ENCODE measurements at places on chromosomes 5 and 9.

GRCh38 chr5:175844174-175844573 is 27.2 kb upstream of the CPLX2 start:
- DNase-seq: no peak

DNA sequence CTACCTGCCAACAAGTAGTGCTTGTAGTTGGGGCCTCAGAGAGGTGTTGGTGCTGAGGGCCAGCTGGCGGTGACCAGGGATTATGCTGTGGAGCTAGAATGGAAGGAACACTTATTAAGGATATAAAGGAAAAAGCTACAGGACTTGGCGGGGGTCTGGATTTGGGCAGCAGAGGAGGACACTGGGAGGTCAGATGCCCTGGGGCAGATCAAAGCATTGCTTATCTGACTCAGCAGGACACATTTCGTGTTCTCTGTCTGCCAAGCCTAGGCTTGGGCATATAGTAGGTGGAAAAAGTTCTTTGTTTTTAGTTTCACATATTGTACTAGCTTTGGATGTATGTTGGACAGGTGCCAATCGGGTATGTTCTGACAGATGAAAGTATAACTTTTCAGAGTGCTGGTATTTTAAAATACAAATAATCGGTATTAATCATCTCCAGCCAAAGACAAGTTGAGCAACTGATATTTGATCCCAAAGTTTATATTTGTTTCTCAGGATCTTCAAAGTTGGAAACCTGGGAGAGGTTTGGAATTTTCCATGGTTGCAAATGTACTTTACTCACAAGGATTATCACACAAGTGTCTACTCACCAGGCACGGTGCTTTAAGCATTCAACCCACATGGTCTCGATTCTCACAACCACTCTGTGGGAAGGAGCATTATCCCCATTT is 69.4 kb downstream of the IQGAP2 start:
- no peak for DNase-seq

GRCh38 chr9:94899464-94900221 is 173.1 kb downstream of the AOPEP start:
- peak; percentile 11 for DNase-seq

GRCh38 chr9:94287877-94288513 is 28.9 kb downstream of the ZNF169 start:
- DNase-seq: no peak

DNA sequence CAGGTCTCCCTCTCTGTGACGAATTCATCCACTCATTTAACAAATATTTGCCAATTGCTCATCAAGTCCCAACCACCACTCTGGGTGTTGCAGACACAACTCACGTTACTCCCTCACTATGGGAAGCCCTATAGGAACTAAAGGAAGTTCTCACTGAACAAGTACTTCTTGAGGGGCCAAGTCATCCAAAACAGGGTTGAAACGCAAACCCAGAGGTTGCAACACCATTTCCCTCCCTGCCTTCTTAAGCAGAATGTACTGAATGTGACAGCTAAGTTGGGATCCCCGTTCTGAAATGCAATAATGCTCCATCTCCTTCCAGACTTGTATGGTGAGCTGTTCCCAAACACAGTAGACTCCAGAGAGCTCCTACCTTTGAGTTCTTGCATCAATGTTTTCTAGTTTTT is 34.3 kb downstream of the EPB41L4B start:
- DNase-seq: peak; percentile 91

DNA sequence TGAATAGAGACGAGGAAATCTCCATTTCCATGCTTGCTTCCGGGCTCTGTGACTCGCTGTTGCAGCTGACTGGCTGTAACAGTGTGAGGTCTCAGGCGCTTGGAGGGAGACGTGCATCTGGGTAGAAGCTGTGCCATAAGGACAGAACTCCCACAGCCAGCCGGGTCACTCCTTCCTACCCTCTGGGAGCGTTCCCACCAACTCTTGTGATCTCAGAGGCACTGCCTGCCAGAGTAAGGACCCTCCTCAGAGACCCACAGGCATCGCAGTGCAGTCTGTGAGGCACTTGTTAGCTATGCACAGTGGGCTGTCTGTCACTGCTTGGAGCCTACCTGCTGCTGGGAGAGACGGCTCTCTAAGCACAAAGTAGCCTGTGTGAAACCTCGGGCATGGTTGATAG is 203.4 kb upstream of the SEMA6A start:
- no peak for DNase-seq

GRCh38 chr5:4862500-4862899 is 277.6 kb upstream of the ADAMTS16 start:
- peak; percentile 57 for DNase-seq

Data from ELR (cell line).